Common myeloid progenitor, CD34-positive (primary cell): ENCODE measurements at places on chromosomes 6 and 20.

DNA sequence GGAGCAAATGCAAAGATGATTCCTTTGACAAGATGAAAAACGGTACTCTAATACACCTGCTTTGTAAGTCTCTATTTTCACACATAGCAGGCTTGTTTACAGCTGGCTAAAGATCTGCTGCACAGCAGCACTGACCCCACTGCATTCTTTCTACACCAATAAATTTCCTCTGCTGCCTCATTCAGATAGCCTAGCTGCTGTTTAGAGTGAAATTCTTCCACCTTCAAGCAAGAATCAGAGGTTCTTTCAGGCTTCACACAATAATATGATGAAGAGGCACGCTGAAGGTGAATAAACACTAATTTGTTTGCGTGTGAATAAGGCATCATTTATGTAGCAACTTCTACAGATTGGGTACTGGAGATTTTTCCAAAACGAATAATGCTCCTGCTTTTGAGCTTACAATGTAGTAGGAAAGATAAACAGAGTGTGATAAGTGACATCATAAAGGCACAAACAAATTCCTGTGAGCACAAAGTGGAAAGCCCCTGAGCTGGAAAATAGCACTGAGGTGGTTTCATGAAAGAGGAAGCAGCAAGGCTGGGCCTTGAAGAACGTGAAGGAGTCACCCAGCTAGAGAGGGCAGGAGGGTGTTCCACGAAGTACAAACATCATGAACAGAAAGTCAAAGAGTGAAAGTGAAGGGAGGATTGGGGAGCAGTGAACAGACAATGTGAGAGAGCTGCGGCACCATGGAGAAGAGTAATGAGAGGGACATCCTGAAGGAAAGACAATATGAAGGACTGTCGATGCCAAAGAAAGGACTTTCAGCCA, 543.4 kb downstream of the CD83 start:
- peak; percentile 92 for DNase-seq

DNA sequence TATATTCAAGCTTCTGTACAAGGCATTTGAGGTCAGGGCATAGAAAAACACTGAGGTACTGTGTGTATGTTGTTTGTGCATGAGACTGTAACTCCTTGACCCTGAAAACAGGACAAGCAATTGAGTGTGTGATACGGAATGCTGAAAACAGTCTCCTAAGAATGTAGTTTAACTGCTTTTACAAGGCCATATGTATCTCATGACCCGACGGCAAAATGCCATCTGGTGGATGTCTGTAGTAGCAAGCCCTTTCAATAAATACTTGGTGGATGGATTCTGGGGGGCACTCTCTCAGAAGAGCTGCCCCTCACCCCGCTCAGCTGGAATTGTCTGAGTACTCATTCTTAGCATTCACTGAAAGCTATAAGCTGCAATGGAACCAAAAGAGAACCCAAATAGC, 69.3 kb upstream of the EYS start:
- DNase-seq: peak; percentile 10

DNA sequence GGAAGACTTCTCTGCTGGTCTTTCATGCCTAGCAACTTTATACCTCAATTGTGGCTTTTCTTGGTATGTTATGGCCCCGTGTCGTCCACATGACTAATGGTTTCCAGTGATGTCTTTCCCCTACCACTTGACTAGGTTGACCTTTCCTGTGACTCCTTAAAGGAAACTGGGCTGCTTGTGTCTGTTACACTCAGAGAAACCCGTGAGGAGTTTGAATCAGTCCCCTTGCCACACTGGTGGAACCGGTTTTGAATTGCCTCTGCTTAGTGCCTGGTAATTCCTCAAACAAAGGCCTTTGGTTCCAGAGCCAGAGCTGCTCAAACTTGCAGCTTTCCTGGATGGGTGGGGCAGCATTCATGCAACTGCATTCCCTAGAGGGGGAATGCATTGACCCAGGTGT, 21.9 kb downstream of the ECT2L start:
- DNase-seq: no peak

- no peak for DNase-seq
Measured at GRCh38 chr6:71406865-71407860, 118.6 kb downstream of the OGFRL1 start.

DNA sequence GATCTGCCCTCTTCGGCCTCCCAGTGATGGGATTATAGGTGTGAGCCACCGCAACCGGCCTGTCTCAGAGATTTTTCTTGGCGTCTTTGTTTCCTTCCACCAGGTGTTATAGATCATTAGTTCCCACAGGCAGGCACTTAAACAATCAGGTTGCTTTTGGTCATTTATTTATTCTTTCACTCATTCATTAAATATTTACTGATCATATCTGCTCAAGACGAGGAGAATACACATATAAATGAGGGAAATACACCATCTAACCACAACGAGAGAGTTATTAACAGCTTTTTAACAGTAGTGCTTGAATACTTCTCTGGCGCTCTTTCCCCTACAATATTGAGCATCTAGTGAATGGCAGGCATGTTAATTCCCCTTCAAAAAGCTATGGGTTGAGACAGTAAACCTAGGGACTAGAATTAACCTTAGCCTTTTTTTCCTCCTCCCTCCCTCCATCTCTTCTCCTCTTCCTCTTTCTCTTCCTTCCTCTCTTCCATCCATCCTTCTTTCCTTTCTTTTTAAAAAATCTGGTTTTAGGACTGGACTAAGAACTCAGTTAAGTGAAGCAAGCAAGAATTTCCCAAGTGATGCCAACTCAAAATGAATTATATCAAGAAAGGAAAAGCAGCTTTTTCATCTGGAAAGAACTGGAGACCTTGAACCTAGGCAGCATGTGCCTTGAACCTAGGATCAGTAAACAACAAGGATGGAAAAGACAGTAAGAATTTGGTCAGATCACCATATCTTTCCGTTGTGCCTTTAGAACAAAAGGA, 41.1 kb upstream of the RFPL4B start:
- DNase-seq: no peak

DNA sequence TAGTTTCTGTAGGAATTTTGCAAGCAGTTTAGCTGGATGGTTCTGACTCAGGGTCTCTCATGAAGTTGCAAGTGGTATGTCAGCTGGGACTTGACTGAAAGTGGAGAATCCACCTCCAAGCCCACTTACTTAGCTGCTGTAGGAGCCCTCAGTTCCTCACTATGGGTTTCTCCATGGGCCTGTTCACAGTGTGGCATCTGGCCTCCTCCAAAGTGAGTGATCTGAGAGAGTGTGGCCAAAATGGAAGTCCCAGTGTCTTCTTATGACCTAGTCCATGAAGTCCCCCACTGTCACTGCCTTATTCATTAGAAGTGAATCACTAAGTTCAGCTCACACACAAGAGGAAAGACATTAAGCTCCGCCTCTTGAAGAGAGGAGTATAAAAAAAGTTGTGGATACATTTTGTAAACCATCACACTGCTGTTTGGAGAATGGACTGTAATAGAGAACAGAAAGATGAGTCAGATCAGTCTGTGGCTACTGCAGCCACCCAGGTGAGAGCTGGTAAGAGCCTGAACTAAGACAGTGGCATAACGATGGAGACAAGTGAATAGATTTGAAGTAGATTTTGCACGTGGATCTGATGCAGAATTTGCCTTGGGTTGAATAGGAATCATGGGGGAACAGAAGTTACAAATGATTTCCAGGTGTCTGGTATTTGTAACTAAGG, 4.9 kb upstream of the NELFCD start:
- no peak for DNase-seq

- DNase-seq: no peak
Measured at GRCh38 chr6:44733126-44733525, 345.6 kb downstream of the CDC5L start.

GRCh38 chr20:42492290-42492689, 697.4 kb downstream of the PTPRT start:
- no peak for DNase-seq

GRCh38 chr6:137122612-137123011, 50.8 kb downstream of the IL22RA2 start:
- DNase-seq: no peak

DNA sequence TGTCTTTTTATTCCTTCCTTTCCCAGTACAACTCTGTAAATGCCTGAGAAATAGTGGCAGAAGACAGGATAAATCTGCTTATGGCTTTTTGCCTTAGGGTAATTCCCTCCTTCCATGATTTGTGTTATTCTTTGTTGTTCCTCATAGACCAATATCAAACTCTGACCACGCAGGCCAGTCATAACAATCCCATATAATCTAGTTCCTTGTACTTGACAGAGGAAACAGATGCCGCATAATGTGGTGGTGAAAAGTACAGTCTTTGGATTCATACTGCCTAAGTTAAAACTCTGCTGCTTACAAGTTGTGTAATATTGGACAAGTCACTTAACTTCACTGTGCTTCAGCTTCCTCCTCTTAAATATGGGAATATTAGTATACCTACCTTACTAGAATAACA, 8.2 kb upstream of the BAG2 start:
- DNase-seq: no peak

DNA sequence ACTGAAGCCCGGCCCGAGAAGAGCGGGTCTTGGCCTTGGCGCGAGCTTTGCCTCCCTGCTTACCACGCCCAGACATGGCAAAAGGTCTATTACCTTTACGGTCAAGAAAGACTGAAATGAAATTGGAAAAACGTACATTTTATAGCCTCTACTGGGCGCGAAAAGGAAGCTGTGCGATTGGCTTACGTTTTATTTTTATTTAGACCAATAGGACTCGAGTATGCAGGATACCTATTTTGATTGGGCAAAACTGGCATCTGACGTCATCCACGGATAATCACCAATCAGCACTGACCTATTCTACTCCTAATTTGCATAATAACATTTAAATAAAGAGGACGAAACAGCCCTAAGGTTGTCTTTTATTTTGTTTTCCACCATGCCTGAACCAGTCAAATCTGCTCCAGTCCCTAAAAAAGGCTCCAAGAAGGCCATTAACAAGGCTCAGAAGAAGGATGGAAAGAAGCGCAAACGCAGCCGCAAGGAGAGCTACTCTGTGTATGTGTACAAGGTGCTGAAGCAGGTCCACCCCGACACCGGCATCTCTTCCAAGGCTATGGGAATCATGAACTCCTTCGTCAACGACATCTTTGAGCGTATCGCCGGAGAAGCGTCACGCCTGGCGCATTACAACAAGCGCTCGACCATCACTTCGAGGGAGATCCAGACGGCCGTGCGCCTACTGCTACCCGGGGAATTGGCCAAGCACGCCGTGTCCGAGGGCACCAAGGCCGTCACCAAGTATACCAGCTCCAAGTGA, 97.4 kb downstream of the OR2B2 start:
- DNase-seq: peak; percentile 96

GRCh38 chr20:5395932-5396727, 79.4 kb upstream of the PROKR2 start:
- DNase-seq: no peak

DNA sequence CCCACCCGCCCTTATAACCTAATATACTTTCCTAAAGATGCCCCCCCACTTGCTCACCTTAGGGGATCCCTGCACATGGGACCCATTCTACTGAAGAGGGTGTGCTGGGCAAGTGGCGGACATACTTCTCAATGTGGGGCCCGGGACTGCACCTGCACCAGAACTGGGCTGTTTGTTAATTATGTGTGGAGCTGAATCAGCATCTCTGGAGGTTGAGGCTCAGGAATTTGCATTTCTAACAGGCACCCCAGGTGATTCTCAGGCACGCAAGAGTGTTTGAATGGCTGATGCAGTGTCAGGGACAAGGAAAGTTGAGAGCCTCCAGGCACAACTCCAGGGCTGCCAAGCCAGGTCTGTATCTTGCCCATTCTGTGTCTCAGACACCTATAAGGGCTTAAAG, 8.9 kb upstream of the PTPRT start:
- DNase-seq: no peak

- DNase-seq: no peak
Measured at GRCh38 chr6:93785694-93786030, 366.3 kb upstream of the EPHA7 start.

- DNase-seq: peak; percentile 64
Measured at GRCh38 chr20:2446845-2447244, 23.7 kb downstream of the SNRPB start.

DNA sequence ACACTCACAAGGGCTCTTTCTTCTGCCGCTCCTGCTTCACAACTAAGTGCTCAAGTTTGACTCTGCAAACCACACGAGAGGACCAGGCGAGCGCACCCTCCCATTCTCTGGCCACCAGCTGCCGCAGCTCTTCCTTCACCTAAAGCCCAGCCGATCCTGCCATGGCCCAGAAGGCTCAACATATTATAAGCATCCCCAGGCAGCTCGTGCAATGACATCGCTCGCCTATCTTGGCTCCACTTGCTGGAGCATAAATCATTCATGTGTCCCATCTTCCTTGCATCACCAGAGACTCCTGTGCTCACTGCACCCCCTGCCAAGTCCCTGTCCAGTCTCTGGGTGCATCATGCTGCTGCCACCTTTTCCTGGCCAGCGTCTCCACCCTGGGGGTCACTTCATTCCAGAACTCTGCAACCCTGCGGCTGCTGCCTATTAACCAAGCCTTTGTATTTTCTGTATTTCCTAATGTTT, 59.0 kb downstream of the PSMG4 start:
- DNase-seq: no peak

DNA sequence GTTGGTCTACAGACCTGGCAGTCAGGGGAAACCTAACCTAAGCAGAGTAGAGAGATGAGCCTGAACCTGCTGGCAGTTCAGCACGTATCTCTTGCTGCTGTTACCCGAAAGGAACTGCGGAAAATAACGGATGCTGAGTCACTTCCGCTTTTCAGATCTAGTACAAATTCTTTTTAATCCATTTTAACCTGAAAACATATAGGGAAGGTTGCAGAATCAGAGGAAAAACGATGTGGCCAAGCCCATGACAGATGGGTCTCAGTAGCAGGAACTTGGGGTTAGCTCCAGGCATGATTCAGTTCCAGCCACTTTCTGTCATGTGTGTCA, 351.9 kb upstream of the PRND start:
- peak; percentile 87 for DNase-seq

- DNase-seq: peak; percentile 86
Measured at GRCh38 chr20:50014570-50015562, 32.1 kb downstream of the SNAI1 start.
